ENCODE measurements at places on chromosomes 5 and 9.

DNA sequence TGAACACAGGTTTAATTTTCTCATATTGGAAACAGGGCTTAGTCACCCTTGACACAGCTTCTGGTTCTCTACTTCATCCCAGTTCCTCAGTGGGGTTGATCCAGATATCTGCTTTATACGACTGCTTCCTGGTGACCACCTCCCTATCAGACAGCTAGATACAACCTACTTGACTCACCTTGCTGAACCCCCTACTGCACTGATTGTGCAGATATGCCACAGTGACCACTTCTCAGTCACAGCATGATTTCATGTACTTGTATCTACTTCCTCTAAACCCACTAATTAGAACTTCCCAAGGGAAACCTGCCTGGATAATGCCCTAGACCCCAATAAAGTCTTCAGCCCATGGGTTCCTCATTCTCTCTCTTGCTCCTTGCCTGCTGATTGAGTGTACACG, 18.4 kb upstream of the RFK start:
- DNase-seq, result no peak

DNA sequence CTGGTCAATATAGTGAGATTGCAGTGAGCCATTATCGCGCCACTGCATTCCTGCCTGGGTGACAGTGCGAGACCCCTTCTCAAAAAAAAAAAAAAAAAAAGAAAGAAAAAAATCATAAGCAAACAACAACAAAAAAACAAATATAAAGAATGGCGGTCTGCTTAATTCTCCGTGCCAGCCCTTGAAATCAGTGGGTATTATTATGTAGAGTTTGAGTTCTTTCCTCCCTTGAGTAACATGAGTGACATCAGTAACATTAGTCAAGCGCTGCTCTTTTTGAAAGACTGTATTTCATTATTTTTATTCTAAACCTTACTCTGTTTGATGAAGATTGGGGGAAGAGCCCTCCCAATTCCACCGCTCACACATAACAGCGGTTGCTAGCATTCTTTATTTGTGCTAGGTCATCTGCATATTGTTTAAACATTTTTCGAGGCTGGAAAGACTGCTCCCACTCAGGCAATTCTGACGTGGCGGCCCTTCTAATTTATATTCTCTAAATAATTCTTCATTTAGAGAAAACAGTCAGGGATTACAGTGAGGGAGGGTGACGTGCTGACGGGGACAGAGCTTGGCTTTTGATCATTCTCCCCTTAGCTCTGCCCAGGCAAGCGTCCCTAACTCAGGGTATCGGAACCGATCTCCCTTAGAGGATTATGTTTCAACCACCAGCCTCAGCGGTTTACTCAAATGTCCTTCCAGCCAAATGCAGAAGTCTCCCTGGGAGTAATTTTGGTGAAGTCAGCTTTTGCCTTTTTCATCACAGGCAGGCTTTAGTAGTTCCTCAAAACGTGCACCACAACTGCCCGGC, 860 bp upstream of the MARCHF6 start:
- no peak for DNase-seq

- peak; percentile 96 for DNase-seq
Observed at GRCh38 chr5:157511651-157512644, 51.9 kb downstream of the NIPAL4 start.

DNA sequence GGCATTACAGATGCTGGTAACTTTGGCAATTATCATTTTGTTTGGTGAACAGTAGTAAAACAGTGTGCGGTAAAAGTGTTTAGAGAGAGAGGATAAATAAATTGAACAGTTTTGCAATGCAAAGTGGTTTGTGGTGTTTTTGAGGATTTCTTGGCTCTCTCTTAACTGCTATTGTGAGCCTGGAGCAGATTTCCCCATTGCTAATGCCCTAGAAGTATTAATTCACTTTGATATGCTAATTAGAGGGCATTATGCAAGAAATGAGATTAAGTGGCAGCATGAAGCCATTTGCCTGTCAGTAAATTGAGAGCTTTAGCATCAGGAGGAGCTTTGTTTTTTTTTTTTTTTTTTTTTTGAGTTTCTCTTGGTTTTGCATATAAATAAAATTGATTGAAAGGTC, 8.2 kb downstream of the PBX3 start:
- no peak for DNase-seq

DNA sequence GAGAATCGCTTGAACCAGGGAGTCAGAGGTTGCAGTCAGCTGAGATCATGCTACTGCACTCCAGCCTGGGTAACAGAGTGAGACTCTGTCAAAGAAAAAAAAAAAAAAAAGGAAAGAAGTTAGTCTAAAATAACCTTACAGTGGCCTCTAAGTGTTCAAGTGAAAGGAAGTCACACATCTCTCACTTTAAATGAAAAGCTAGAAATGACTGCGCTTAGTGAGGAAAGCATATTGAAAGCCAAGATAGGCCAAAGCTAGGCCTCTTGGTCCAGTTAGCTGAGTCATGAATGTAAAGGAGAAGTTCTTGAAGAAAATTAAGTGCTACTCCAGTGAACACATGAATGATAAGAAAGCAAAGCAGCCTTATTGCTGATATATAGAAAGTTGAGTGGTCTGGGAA, 38.1 kb downstream of the ITGA1 start:
- no peak for DNase-seq

DNA sequence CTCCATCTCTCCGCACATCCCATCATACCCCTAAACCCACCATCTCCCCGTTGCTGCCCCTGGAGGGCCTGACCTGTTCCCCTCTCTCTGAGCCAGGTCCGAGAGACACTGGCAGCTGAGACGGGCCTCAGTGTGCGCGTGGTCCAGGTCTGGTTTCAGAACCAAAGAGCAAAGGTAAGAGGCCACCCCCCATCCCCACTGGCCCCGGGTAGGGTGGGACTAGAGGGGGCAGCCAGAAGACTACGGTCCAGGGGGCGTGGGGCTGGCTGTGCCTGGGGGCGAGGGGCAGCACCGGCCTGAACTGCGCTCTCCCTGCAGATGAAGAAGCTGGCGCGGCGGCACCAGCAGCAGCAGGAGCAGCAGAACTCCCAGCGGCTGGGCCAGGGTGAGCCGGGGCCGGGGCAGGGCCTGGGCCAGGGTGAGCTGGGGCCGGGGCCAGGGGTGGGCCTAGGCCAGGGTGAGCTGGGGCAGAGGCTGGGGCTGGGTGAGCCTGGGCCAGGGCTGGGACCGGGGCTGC, 79.8 kb downstream of the LMX1B start:
- no peak for DNase-seq

DNA sequence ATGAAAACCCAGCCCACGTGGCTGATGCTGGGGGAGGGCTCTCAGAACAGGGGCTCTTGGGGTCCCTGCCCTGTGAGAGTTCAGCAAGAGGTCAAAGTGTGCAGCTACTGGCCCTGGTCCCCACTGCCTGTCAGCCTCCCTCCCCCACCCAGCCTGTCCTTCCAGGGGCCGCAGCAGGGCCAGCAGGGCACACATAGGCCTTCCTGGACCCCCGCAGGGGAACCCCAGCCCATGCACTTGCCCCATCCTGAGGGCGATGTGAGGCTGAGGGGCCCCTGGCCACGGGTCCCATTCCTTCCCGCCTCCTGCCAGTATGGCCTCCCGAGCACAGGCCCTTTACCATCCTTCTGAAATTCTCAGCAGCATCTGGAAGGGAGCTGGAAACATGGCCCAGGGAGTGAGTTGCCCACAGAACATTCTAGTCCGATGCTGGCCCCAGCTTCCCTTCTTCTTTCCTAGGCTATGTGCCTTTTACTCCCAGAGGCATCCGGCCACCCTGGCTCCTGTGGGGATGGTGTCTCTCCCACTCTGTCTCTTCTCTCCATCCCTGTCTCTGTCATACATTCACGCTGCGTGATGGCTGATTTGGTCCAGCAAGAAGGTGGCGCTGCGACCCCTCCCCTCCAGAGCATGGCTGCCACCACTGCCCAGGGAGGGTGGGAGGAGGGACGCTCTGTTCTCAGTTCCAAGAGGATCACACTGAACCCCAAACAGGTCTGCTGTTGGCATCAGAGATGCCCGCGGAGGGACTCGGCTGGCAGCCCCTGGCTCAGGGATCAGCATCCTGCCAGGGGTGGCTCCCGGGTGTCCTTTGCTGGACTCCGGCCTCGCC, 19.6 kb downstream of the MRPL36 start:
- no peak for DNase-seq
